ENCODE measurements at places on chromosomes 3 and 15. TPM values are rescaled to one million over a fixed set of nuclear protein-coding genes. Genes with fewer than 3 reads are reported as not detected.

The FETUB gene
- not detected for total RNA-seq

The CHRNA5 gene
- 4.3 TPM for total RNA-seq

The ATP13A5 gene
- 0.12 TPM for total RNA-seq

The CTXN2 gene
- total RNA-seq, result not detected

The RARB gene
- total RNA-seq, result 2.5 TPM

The WDR82 gene
- total RNA-seq, result 52.2 TPM

The NDN gene
- 17.3 TPM for total RNA-seq

The CCDC39 gene
- total RNA-seq, result not detected

The EFHB gene
- total RNA-seq, result not detected

The PRR23B gene
- total RNA-seq, result not detected

The GABRR3 gene
- total RNA-seq, result not detected

The NR2F2 gene
- total RNA-seq, result 6.9 TPM

The GOLGA6L9 gene
- 6.1 TPM for total RNA-seq

The MUC4 gene
- total RNA-seq, result 43.5 TPM

The TMEM212 gene
- total RNA-seq, result not detected

The HRH1 gene
- 4.2 TPM for total RNA-seq

The CDCP1 gene
- total RNA-seq, result 85.6 TPM
